ENCODE measurements at places on chromosomes 5 and 9.

GRCh38 chr5:165003283-165003682, 1497.9 kb downstream of the MAT2B start:
- no peak for DNase-seq

DNA sequence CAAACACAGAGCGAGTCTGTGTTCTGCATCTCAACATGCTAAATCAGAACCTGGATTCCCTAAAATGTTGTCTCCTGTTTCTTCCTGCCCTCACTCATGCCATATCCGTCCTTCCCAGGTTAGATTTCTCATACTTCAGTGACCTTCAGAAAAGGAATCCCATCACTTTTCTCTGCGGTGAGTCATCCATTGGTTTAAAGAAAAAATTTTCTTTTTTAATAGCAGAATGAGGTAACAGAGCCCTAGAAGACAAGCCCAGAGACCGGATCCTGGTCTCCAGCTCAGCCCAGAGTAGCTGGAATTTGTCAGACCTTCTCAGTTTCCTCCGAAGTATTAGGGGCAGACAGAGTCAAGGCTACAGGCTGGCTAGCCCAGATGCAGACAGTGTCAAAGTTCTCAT, 143.2 kb upstream of the DMRT1 start:
- no peak for DNase-seq

GRCh38 chr5:6461793-6462650, 13.4 kb downstream of the UBE2QL1 start:
- no peak for DNase-seq

GRCh38 chr9:78918976-78919375, 622.1 kb downstream of the PSAT1 start:
- no peak for DNase-seq

DNA sequence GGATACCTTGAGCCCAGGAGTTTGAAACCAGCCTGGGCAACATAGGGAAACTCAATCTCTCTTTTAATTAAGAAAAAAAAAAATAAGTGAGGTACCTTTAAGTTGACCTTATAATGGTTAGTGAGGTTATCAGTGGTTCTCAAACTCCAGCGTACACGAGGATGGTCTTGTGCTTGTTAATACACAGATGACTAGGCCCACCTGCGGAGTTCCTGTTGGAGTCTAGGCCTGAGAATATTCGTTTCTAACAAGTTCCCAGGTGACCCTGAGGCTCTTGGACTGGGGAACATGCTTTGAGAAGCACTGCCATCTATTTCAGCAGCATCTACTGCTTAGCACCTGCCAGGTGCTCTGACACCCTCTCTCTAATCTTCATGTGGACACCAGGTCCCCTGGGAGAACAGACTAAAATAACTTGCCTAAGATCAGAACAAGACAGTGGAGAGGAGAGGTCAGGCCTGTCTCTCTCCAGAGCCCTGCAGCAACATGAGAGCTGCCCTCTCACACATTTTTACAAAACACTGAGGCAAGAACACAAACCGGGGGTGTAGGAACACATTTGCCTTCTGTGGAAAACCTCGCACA, 24.6 kb downstream of the TLE1 start:
- DNase-seq, result no peak

DNA sequence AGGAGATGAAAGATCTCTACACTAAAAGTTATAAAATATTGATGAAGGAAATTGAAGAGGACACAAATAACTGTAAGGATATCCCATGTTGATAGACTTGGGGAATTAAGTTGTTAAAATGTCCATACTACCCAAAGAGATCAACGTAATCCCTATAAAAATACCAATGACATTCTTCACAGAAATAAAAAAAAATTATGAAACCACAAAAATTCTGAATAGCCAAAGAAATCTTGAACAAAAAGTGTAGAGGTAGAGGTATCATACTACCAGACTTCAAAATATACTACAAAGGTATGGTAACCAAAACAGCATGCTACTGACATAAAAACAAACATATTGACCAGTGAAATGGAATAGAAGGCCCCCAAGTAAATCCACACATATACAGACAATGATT, 71.5 kb upstream of the ELL2 start:
- no peak for DNase-seq

- DNase-seq, result no peak
Observed at GRCh38 chr5:34608859-34609648, 47.1 kb upstream of the RAI14 start.

DNA sequence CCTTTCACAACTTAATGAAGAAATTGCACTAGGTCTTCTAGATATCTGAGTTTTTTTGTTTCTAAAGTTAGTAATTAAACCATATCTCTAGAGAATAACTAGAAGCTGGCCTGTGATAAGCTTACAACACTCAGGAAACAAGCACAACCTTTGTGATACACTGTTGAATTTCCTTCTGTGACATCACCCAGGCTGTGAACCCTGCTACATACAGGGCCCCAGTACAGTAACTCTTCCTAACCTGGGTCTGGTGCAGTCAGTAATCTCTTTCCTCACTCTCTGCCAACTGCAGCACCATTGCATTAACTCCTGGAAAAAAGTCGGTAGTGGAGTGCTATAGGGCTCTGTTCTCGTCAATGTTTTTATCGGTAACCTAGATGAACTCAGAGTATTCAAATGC, 10.6 kb upstream of the IGFBPL1 start:
- DNase-seq, result no peak

- no peak for DNase-seq
Observed at GRCh38 chr5:158718738-158719505, 380.8 kb downstream of the EBF1 start.

DNA sequence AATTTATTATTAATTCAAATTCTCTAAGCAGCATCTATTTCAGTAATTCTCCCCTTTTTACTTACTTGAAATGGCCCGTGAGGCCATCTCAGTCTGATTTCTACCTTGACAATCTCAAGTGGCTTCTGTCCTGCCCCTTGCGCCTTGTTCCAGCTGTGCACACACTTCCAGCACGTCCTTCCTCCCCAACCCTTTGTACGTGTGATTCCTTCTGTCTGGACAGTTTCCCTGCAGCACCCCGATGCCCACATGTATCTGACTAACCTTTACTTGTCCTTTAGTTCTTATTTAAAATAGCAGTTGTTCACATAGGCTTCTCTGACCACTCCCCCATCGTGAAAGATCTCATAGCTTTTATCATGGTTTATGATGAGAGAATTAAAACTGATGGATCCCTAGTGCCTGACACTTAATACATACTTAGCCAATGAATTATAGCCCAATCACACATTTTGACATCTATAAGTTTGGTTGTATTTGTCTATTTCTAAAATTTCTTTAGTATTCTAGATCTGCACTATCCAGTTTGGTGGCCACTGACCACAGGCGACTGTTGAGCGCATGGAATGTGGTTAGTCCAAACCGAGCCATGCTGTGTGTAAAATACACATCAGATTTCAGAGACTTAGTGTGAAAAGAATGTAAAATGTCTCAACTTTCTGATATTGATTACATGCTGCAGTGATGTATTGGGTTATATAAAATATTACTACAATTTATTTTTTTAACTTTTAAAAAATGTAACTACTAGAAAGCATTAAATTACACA, 14.3 kb downstream of the ZBTB34 start:
- no peak for DNase-seq

DNA sequence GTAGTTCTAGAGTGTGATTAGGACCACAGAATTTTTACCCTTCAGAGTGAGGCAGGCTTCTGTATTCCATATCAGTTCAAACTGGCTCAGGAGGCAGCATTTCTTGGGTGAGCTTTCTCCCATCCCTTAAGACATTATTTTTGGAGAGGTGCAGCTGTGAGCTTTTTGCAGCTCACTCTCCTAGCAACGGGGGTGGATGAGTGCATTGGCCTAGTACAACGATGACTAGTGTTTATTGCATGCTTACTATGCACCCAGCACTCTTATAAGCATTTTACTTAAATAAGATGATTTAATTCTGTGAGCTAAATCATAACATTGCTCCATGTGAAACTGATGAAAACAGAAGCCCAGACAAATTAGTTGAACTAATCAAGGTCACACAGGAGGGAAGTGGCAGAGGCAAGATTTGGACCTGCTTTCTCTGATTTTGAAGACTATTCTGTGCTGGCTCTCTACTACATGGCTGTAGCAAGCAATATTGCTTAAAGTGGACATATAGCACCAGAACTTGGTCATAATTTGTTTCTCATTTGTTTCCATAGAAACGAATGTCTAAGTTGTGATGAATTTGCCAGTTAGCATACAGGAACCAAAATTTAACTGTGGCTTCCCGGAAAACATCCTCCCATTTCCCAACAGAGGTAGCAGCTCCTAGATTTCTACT, 372.1 kb upstream of the RIOK2 start:
- no peak for DNase-seq

DNA sequence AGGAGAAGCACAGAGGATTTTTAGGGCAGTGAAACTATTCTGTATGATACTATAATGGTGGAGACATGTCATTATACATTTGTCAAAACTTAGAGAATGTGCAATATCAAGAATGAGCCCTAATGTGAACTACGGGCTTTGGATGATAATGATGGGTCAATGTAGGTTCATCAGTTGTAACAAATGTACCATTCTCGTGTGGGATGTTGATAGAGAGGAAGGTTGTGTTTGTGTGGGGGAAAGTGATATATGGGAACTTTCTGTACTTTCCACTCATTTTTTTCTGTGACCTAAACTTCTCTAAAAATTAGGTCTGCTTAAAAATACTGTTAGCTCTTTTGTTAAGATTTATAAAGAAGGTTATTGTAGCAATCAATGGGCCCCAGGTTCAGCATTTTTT, 138.9 kb downstream of the SPATA31D1 start:
- DNase-seq, result no peak

DNA sequence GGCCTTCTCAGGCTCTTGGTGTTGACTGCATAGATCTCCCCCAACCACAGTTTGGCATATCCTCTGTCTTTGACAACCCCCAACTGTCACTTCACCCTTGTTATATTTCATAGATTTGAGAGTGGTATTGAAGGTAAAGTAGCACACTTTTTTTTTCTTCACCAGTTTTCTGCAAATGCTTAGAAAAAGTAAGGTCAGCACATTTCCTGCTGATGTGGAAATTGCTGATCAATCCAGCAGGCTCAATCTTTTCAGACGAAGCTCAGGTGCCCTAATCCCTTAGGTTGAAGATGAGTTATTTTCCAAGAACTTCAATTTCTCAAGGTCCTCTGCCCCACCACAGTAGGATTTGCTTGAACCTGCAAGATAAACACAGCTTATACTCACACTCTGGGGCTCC, 38.5 kb upstream of the ANKRD31 start:
- no peak for DNase-seq

DNA sequence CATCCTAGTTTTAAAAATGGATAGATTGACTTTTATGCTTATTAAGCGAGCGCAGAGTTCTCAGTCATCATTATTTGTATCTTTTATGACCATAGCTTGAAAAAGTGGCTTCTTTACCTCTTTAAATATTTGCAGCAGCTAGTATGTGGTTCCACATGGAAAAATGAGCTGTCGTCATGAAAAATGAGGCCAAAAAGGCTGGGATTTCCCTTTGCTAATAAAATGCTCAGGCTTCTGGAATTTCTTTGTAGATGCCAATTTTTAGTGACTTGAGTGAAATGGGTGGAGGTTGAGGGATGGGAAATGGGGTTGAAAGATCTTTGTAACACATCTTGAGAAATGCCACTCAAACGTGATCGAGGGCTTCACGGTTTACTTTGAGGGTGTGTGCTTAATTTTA, 35.2 kb downstream of the RAI14 start:
- no peak for DNase-seq

- DNase-seq, result no peak
Observed at GRCh38 chr9:130714586-130715110, 21.1 kb downstream of the EXOSC2 start.

DNA sequence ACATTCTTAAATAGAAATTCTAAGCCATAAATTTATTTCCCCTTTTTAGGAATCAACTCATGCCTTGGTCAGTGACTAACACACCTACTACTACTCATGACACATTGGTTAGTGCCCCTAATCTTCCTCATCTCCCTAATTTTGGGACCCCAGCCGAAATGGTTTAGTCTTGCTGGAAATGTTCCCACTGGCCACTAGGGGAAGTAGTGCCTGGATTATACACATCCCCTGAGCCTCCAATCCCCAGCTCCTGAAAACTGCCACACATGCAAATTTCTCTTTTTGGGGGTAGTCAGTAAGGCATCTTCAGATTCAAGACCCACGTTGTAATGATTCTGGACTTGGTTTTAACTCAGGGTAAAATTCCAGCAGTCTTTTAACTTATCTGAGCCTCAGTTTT, 79.8 kb downstream of the HSD17B3 start:
- DNase-seq, result no peak

- no peak for DNase-seq
Observed at GRCh38 chr5:38695021-38695958, 138.8 kb upstream of the LIFR start.

DNA sequence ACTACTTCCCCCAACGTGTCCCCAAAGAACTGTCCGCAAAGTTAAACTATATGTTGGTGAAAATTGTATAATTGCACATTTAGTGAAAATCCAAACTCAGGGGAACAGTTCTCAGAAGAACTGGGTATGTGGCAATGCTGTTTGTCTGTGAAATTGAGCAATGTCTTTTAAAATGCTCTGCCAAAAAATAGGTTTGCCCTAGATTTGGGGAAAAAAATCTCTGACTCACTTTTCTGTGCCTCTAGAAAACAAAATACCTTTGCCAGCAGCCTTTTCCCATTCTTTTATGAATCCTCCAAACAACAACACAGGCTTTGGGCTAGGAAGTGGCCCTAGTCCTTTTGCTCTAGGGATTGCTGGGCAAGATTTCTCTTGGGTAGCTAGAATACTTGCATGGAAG, 37.4 kb upstream of the ZNF608 start:
- no peak for DNase-seq

DNA sequence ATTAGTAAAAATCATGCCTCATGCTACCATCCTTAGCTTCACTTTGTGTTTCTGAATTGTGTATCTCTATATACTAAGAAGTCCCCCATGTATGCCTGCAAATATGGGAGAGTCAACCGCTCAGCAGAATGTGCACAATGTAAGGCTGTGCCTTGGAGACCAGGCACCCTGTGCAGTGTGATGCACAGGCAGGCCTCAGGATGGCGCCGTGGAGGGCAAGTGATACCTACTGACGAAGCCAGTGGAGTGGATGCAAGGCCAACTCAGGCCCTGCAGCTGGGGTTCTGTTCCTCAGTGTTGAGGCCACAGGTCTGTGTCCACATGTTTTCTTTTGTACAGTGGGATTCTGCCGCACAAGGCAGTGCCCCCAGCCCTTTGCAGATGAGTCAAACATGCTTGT, 28.4 kb downstream of the SYK start:
- DNase-seq, result no peak
